GM18507 (cell line): ENCODE measurements at places on chromosomes 12 and 14.

- no peak for DNase-seq
Observed at GRCh38 chr12:3015356-3015755, 56.2 kb downstream of the TEAD4 start.

GRCh38 chr12:51848841-51849735 lies 570 bp upstream of the FIGNL2 start:
- DNase-seq = no peak

- no peak for DNase-seq
Observed at GRCh38 chr12:25598956-25599355, 45.9 kb upstream of the LMNTD1 start.

DNA sequence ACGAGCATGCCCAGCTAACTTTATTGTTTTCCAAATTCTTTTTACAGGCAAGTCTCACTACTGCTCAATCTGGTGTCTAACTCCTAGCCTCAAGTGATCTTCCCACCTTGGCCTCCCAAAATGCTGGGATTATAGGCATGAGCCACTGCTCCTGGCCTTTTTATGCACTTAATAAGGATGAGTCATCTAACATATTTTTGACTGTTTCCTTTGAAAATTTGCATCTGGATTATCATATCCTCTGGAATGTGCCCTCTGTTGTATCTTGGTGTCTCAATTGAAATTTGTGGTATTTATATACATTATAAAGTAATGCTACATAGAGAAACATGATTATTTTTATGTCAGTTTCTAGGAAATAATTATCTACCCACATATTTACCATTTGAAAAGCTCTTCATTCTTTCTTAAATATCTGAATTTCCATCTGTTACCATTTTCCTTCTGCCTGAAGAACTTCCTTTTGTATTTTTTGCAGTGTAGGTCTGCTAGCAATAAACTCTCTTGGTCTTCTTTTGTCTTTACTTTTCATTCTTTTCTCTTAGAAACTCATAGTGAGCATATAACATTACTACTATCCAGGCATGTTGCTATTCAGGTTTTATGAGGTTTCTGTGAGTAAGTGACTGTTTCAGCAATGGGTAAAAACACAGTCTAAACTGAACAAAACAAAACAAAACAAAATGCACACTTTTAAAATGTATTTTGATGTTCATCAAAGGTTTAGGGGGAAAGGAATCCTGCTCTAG lies 52.8 kb upstream of the CNOT2 start:
- no peak for DNase-seq

GRCh38 chr12:89101440-89101839 lies 250.9 kb downstream of the DUSP6 start:
- no peak for DNase-seq

DNA sequence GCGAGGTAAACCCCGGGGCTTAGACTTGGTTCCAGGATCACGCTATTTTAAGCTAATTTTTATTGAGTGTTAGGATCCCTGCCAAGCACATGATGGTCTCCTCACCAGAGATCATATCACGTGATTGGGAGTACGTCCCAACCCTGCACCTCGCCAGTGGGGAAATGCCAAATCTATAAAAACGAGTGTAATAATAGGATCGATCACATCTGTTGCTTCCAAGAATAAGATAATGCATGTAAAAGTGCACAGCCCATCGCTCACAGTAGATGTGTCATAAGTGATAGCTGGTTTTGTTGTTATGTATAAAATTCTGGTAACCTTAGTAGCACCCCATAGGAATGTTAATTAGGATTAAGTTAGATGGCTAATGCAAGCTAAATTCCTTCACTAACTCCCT lies 581.0 kb upstream of the TMEM132C start:
- DNase-seq = no peak

- no peak for DNase-seq
Observed at GRCh38 chr12:93126069-93126474, 197.0 kb upstream of the EEA1 start.
